GM12864 (cell line): ENCODE measurements at places on chromosomes 13 and 19.

GRCh38 chr13:32017474-32017873 is 14.1 kb upstream of the FRY start:
- DNase-seq: no peak

DNA sequence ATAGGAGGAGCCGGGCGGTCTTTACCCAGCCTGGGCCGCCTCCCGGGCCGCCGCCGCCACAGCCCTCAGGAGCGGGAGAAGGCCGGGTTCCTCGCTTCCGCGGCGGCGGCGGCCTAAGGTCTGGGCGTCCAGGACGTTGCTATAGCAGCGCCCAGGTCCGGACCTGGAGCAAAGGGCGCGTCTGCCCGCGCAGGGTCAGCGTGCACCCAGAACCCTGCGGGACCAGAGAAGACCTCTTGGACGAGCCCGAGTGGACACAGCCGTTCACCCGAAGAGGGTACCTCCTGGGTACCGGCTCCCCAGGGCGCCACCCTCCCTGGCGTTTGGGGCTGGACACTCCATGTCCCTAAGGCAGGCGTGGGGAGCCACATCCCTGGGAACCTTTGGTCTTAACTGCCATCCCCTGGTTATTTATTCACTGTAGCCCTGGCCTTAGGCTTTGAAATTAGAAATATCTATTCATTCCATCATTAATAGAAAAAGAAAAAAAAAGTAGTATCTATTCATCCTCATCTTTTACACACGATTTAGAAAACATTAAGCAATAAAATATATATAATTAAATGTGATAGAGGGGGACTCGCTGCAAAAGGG is 2.4 kb downstream of the DZIP1 start:
- DNase-seq: no peak

- DNase-seq: no peak
These were observed 137.2 kb upstream of the DACH1 start for GRCh38 chr13:72004246-72004645.

- no peak for DNase-seq
These were observed 316.7 kb upstream of the KLHL1 start for GRCh38 chr13:70424928-70425327.

- no peak for DNase-seq
These were observed 95.2 kb downstream of the LRCH1 start for GRCh38 chr13:46648166-46648607.

GRCh38 chr13:30408319-30409101 is 13.8 kb upstream of the UBE2L5 start:
- DNase-seq: peak; percentile 74

GRCh38 chr19:10936661-10937084 is 8.1 kb downstream of the TIMM29 start:
- peak; percentile 50 for DNase-seq

DNA sequence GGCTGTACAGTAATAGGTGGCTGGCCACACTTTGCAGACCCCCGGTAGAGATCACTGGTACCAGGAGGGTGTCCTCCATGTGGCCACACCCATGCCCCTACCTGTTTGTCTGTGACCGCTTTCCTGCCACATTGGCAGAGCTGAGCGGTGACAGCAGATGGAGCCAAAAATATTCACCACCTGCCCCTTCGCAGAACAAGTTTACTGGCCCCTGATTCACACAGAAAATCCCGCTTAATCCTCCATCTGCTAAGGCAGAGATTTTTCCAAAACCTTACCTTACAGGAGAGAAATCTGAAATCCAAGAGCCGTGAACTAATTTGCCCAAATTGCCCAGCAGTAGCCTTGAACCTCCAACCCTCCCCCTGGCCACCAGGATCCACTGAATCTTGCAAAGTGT is 52.1 kb downstream of the MYO9B start:
- no peak for DNase-seq

- no peak for DNase-seq
These were observed 590.0 kb downstream of the DCT start for GRCh38 chr13:93889430-93889951.

- no peak for DNase-seq
These were observed 5.1 kb downstream of the MYADM start for GRCh38 chr19:53872762-53873161.

GRCh38 chr13:108895220-108895704 is 265.9 kb downstream of the MYO16 start:
- DNase-seq: no peak

- no peak for DNase-seq
These were observed 31.6 kb upstream of the SLC46A3 start for GRCh38 chr13:28750187-28751045.

GRCh38 chr13:87777387-87777786 is 106.2 kb downstream of the SLITRK5 start:
- DNase-seq: no peak

DNA sequence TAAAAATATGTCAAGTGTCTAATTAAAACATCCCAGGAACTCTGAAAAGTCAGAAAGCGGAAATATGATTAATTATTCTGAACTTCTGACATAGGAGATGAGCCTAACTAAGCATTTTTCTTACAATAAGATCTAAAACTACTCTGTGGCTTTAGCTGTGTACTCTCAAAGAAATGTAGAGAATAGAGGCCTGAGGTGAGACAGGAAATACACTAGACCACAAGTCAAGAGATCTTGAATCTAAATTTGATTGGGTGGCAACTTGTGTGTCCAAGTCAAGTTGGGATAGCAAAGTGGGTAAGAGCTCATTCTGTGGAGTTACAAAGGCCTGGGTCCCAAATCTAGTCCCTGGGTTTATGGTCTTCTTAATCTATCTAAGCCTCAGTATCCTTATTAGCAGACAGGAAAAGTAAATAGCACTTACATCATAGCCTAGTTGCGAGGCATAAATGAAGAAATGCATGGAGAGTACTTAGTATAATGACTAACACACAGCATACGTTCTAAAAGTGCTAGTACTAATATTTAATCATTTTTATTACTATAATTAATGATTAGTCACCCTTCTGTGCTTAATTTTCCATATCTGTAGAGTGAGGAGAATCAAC is 9.4 kb upstream of the LRRC63 start:
- DNase-seq: no peak
